ENCODE measurements at places on chromosomes 12 and 14.

DNA sequence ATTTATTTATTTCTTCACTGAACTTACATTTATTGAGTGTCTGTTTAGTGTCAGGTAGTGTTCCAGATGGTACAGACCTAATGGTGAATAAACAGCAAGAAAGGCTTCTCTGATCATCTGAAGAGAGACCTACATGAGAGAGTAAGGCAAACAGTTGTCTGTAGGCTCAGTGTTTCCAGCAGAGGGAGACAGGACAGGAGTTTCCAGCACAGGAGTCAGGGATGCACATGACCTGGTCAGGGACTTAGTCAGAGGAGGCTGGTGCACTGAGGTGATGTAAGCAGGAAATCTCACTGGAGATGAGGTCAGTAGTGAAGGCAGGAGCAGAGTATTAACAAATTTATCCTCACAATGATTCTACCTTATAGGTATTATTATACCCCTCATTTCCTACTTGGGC lies 233.2 kb downstream of the MDGA2 start:
- H3K4me1 ChIP-seq = no peaks in the 10 kb centered on the region
- no peak overlapping the region for H3K27ac ChIP-seq
- no peak for DNase-seq

GRCh38 chr12:119153477-119154434 lies 25.0 kb upstream of the HSPB8 start:
- DNase-seq = peak; percentile 3
- H3K27ac ChIP-seq = no peak overlapping the region
- no peaks in the 10 kb centered on the region for H3K4me1 ChIP-seq
- H3K36me3 ChIP-seq = no peaks in the 10 kb centered on the region
- no peak overlapping the region for H3K4me3 ChIP-seq

- DNase-seq = peak; percentile 79
- H3K4me1 ChIP-seq = peaks cover 41% of the 10 kb centered on the region
- peaks cover 17% of the 10 kb centered on the region for H3K36me3 ChIP-seq
- peak overlapping the region; percentile 82 for H3K27ac ChIP-seq
These were observed 790 bp downstream of the DYNC1H1 start for GRCh38 chr14:101965181-101965544.

DNA sequence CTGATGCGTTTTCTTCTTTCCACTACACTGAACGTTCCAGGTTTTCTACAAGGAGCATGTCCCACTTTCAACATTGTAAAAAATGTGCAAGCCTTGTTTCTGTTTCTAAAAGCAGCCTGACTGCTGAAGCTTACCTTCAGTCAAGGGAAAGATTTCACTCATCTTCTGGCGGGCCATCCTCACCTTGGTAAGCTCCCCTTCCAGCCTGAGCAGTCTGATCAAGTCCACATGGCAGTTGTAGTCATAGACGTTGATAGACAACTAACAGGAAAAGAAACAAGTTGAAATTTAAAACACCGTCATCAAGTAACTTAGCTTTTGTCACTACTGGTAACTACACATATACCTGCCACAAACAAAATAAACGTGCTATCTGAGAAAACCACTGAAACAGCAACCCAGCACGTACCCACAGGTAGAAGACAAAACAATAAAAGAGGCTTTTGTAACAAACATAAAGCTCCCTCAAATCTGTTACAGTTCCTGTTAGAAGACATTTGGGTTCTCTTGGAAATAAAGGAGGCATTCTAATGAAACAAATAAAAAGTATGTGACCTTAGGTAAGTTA lies 11.9 kb downstream of the SART3 start:
- no peak overlapping the region for H3K4me3 ChIP-seq
- H3K36me3 ChIP-seq = peaks cover 53% of the 10 kb centered on the region
- no peak overlapping the region for H3K27ac ChIP-seq
- DNase-seq = no peak
- H3K27me3 ChIP-seq = no peaks in the 10 kb centered on the region

DNA sequence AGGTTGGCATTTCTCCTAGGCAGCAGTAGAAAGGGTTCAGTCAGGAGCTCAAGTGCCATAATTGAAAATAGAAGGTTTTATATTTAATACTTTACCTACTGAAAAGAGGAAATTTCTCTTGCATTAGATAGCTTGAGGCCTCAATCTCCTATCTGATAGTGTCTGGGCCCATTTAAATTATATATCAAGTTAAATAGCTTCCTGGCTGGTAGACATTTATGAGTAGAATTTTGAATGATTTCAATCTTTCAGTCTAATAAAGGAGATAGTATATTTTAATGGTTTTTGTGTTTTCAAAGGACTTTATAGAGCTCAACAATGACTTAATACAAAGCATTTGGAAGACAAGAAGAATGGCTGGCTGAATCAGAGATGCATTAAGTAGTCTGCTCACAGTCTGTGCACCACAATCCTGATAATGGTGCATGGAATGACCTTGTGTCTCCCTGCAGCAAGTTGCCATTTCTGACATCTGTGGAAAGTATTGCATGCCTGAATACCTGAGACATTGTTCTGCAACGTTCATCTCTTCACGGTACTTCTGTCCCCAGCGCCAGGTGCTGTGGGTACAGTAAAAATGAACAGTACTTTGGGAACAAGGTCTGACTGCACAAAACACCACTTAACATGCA lies 974.1 kb downstream of the TMTC2 start:
- no peak overlapping the region for H3K4me3 ChIP-seq
- no peak for DNase-seq
- H3K36me3 ChIP-seq = no peaks in the 10 kb centered on the region
- no peaks in the 10 kb centered on the region for H3K27me3 ChIP-seq

DNA sequence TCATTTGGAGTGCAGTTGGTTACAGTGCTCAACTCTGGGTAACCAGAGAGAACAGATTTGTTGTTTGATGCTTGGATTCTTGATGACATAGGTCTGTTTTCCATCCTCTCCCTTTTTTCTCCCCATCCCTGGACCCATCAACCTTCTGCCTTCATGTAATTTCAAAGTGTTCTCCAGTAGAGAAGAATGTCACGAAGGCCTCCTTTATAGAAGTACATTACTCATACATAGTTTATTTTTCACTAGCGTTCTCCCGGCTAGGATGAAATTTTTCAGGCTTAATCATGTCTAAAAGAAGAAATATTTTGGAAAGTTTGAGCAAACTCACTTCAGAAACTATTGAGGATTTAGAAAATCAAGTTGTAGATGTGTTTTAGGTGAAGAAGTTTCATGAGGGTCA lies 20.9 kb upstream of the APPL2 start:
- no peak overlapping the region for H3K27ac ChIP-seq
- DNase-seq = no peak
- H3K4me3 ChIP-seq = no peak overlapping the region
- no peaks in the 10 kb centered on the region for H3K27me3 ChIP-seq

DNA sequence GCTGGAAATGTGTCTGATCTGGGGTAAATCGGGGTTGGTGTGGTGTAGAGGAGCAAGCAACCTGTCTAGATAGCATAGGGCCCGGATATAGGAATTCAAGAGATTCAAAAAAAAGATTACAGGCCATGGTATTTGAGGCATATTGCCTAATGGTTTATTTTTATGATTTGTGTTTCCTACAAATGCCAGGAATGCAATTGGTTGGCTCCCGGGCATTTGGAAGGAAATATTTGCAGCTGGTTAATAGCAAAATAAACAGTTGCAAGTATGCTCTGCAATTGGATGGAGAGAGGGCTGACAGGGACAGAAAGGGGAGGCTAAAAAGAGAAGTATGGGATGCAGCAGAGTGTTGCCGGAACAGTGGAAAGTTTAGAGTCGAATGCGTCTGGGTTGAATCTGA lies 315.6 kb upstream of the ATP2B1 start:
- H3K27me3 ChIP-seq = no peaks in the 10 kb centered on the region
- H3K4me3 ChIP-seq = no peak overlapping the region
- H3K27ac ChIP-seq = no peak overlapping the region
- H3K4me1 ChIP-seq = peaks cover 5% of the 10 kb centered on the region
- DNase-seq = no peak

DNA sequence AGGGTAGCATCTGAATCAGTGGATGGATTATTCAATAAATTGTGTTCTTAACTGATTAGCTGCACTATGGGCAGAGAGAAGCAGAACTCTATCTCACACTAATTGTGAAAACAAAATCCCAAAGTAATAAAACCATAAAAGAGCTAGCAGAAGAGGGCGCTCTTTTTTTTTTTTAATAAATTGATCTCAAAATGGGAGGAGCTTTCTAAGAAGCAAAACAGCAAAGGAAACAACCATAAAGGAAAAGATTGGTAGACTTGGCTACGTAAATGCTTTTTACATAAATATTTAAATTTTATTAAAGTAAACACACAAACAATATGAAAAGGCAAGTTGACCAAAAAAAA lies 1.5 kb upstream of the TM7SF3 start:
- peaks cover 25% of the 10 kb centered on the region for H3K4me1 ChIP-seq
- no peak overlapping the region for H3K4me3 ChIP-seq
- H3K27ac ChIP-seq = peak overlapping the region; percentile 92

Data from CD4-positive, alpha-beta T cell (primary cell).